ENCODE measurements at places on chromosomes 3 and 15.

DNA sequence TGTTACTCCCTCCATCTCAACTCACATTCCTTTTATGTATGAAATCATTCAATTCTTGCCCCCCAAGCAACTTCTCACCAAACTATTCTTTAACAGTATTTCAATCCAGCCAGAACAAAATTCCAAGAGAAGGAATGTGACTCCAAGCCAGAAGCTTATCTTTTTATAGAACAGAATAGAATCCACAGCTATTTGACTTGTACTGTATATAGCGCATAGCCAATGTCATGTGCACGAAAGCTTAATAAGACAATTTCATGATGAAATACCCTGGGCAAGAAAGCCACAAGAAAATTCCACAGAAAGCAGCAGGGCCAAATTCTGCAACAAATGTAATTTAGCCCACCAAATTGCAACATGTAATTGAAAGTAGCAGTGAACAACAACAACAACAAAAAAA is 127.6 kb upstream of the UBE2E2 start:
- DNase-seq, result no peak

GRCh38 chr15:47340571-47340920 is 376.8 kb upstream of the SEMA6D start:
- no peak for DNase-seq

GRCh38 chr3:138366006-138366759 is 17.8 kb downstream of the MRAS start:
- no peak for DNase-seq

DNA sequence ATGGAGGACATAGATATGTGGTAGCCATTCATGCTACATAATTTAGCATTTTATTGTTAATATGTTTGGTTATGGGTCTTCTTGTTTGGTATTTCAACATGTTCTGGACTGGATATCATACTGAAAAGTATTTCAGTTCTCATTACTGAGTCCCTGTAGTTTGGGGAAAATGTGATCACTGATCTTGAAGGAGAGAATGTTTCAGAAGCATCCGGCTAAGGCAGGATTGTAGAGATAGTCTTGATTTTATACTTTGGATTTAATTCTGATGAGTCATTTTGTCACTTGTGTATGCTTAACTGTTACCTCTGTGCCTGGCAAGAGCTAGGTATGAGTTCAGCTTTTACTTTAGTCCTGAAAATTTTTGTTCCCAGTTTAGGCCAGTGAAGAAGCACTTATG is 7.1 kb downstream of the CHD2 start:
- DNase-seq, result no peak

DNA sequence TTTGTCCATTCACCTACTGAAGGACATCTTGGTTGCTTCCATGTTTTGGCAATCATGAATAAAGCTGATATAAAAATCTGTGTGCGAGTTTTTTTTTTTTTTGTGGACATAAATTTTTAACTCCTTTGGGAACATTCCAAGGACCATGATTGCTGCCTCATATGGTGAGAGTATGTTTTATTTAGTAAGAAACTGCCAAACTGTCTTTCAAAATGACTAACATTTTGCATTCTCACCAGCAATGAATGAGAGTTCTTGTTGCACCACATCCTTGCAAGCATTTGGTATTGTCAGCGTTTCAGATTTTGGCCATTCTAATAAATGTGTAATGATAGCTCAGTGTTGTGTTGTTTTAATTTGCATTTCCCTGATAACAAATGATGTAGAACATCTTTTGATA is 12.7 kb downstream of the TMEM108 start:
- no peak for DNase-seq

DNA sequence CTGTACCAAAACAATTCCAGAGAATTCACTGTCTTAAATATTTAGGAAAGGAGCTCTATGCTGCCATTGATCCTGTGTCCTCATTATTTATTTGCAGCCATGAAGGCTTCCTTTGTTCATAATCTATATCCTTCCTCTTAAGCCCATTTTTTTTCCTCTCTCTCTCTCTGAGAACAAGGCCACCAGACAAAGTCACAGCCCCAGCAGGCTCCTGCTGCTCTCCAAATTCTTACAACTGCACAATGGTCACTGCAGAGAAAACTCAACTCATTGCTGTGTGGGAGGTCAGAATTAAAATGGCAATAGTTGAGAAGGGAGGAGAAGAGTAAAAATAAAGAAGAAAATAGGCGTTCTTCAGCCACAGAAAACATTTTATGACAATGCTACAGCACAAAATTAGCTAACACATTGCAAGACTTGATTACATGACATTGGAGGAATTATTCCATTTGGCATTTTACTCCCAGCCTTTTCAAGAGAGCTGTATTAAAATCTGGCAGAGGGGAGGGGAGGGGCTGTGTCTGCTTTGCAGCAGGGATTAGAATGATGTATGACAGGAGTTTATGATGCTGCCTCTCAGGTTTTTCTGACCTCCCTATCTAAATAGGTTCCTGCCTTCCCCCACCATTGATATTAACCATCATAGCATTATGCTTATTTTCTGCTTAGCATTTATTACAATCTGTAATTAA is 399.7 kb upstream of the THBS1 start:
- DNase-seq, result no peak

- DNase-seq, result no peak
Observed at GRCh38 chr3:52352566-52352965, 36.4 kb downstream of the DNAH1 start.

GRCh38 chr3:125266971-125267370 is 54.4 kb upstream of the SLC12A8 start:
- no peak for DNase-seq

DNA sequence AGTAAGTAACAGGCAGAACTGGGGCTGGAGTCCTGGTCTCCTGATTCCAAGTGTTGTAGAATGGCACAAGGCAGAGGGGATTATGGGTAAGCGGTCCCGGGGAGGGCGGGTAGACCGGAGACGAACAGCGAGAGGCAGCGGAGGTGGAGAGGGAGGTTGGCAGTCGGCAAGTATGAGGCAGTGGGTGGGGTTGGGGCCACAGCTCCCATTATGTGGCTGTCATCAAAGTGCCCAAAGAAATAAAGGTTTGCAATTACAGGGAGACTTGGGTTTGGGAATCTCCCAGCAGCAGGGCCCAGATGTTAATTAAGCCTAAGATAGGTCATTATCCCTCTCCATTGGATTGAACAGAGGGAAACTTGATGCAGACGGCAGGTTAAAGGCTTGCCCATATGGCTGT is 16.9 kb downstream of the FAM43A start:
- DNase-seq, result no peak

- DNase-seq, result no peak
Observed at GRCh38 chr3:132854856-132855535, 132.8 kb upstream of the NPHP3 start.

- DNase-seq, result no peak
Observed at GRCh38 chr3:65961733-65962132, 77.0 kb downstream of the MAGI1 start.

DNA sequence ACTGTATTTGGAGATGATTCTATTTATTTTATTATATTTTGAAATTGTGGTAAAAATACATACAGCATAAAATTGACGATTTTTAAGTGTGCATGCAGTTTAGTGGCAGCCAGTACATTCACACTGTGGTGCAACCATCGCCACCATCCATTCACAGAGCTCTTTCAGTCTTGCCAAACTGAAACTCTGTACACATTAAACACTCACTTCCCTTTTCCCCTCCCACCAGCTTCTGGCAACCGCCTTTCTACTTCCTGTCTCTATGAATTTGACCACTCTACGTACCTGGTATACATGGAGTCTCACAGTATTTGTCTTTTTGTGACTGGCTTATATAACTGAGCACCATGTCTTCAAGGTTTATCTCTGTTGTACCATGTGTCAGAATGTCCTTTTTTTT is 303.3 kb upstream of the ATP10A start:
- no peak for DNase-seq

DNA sequence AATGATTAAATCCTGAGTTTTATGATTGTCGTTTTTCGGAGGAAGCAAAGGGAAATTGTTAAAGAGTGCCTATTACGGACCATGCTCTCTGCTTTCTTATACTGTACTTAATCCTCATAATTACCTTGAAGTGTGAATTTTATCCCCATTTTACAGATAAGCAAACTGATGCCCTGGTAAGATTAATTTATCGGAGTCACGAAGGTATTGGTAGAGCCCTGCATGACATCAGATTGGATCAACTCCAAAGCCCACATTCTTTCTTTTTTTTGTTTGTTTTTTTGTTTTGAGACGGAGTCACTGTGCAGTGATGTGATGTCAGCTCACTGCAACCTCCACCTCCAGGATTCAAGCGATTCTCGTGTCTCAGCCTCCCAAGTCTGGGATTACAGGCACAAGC is 1.6 kb upstream of the GNB4 start:
- DNase-seq, result no peak

GRCh38 chr3:8567784-8568575 is 66.4 kb downstream of the LMCD1 start:
- DNase-seq, result no peak

GRCh38 chr15:69150336-69150735 is 10.1 kb upstream of the GLCE start:
- DNase-seq, result no peak

GRCh38 chr3:45807681-45808540 is 11.6 kb upstream of the SLC6A20 start:
- DNase-seq, result no peak

DNA sequence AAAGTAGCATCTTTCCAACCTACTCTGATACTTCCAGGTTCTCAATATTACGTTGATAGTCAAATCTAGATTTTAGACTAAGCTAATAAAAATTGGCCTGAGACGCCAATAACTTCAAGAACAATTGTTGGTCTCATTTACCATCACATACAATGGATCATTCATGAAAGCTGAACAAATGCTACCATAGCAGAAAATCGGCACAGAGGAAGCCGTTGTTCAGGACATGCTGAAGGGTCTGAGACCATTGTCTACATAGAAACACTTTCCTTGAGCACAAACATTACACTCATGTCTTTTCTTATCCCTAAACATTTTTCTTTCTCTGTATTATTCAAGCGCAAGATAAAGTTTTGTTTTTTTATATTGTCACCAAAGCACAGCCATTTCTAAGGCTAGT is 37.2 kb upstream of the FHIT start:
- no peak for DNase-seq

DNA sequence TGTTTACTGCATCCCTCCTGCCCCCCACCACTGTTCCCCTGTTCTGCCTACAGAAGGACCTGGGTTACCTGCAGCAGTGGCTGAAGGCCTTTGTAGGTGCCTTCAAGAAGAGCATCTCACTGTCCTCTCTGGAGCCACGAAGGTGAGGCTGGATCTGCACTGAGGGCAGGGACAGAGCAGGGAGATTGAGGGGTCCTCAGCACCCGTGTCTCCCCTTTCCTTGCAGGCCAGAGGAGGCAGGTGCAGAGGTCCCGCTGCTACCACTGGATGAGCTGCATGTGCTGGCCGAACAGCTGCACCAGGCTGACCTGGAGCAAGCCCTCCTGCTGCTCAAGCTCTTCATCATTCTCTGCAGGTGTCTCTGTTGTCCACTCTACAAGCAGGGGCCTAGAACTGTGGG is 9.2 kb downstream of the NBEAL2 start:
- no peak for DNase-seq

DNA sequence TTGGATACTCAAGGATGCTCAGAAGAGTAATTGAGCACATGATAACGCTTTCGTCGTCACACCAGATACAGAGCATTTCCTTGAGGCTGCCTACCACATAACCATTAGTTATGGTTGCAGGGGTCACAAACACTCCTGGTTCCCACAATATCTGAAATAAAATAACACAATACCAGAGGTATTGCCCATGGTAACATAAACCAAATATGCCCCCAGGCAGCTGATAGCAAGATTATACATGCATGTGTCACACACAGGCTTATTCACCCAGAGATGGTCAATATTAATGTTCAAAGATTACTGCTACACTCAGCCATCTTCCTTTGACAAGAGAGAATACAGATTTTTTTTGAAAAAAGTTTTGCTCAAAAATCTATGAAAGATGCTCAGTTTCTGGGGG is 7.3 kb downstream of the RPL39L start:
- no peak for DNase-seq

DNA sequence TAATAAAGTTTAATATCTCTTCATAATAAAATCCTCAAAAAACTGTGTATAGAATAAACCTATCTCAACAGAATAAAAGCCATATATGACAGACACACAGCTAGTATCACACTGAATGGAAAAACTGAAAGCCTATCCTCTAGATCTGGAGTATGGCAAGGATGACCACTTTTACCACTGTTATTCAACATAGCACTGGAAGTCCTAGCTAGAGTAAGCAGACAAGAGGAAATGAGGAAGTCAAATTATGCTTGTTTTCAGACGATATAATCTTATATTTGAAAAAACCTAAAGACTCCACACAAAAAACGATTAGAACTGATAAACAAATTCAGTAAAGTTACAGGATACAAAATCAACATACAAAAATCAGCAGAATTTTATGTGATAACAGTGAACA is 57.4 kb upstream of the DIPK2A start:
- DNase-seq, result no peak

DNA sequence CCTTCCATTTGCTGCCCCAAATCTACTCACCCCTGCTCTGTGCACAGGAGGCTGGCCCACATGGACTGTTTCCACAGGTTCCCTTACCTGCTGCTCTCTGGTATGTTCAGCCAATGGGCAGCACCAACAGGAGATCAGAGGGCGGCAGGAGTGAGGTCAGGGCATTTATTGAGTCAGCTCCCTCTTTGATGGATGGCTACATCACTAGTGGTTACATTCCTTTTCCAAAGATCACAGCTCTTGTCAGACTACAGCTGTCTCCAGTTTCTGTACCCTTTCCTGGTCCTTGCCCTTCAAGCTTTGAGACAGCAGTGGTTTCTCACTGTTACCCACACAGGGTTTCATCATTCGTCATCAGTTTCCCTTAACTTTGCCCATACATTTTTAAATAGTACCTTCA is 325.1 kb downstream of the SUCLG2 start:
- DNase-seq, result no peak

- DNase-seq, result no peak
Observed at GRCh38 chr3:177832880-177833279, 635.6 kb upstream of the TBL1XR1 start.

DNA sequence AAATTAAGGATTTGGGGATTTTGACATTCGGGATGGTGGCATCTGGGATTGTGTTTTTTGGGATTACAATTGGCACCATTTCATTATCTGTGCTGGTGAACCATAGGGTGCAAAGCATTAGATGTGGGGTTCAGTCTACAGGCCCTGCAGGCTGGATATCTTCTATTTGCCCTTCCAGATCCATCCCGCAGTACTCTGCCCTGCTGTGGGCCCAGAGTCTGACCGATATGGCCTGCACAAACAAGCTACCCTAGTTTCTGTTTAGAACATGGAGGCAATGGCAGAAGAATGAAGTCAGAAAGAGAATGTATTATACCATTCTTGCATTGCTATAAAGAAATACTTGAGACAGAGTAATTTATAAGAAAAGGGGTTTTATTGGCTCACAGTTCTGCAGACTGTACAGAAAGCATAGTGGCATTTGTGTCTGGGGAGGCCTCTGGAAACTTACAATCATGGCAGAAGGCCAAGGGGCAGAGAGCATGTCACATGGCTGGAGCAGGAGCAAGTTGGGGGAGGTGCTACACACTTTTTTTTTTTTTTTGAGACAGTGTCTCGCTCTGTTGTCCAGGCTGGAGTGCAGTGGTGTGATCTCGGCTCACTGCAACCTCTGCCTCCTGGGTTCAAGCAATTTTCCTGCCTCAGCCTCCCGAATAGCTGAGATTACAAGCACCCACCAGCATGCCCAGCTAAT is 93.7 kb downstream of the NCEH1 start:
- DNase-seq, result no peak

GRCh38 chr3:78141269-78141668 is 1101.4 kb downstream of the ROBO2 start:
- DNase-seq, result no peak

All from CD4-positive, alpha-beta T cell treated with Interferon alpha-2 for 1 hour (primary cell).